Tibial nerve (tissue), 4 donors: ENCODE measurements at places on chromosomes 11 and 22.

DNA sequence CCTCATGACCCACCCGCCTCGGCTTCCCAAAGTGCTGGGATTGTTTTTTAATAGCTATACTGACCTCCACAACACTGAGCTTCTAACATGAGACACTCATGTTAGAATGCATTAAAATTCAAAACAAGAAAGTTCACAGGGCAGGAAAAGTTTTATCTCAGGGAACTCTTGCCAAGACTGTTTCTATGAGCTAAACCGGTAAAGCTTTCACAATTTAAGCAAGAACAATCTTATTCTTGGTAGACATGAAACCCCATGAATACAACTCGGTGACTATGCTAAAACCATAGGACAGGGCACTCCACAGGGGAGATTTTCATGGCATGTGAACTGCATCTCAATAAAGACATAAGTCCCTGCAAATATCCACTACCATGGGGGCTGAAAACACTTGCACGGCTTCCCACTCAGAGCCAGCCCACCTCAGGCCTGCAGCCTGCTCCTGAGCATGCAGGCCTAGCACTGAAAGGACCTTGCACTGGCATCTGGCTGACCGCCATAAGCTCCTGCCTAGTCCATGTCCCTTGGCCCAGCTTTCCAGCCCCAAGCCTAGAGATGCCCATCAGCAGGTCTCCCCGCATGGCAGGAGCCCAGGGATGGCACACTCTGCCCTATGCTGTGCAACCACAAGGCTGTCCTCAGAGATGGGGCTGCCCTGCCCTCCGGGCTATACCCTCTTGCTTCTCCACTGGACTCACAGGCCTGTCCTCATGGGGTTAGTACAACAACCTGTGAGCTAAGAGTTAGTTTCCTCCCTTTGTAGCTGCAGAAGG lies 58.4 kb downstream of the DGCR2 start:
- no peak for DNase-seq
- no peaks in the 10 kb centered on the region for H3K27me3 ChIP-seq
- no peaks in the 10 kb centered on the region for H3K36me3 ChIP-seq
- no peak overlapping the region for H3K4me3 ChIP-seq

DNA sequence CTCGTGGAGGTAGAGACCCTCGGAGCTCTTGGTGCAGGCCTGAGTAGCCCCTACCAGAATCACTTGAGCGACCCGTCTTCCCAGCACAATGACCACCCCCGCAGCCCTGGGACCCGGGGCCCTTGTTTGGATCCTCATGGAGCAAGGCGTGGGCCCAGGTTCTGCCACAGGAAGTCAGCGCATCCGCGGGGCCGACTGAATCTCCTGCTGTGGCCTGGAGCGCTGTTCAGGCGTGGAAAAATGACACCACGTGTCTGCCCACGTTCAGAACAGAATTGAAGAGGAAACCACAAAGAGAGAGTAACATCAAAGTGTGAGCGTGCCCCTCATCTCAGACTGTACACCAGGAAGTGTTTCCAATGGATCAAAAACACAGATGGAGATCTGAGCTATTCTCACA lies 1479.2 kb downstream of the TBC1D22A start:
- H3K36me3 ChIP-seq: no peaks in the 10 kb centered on the region
- H3K27ac ChIP-seq: no peak overlapping the region
- H3K27me3 ChIP-seq: no peaks in the 10 kb centered on the region
- no peaks in the 10 kb centered on the region for H3K4me1 ChIP-seq

DNA sequence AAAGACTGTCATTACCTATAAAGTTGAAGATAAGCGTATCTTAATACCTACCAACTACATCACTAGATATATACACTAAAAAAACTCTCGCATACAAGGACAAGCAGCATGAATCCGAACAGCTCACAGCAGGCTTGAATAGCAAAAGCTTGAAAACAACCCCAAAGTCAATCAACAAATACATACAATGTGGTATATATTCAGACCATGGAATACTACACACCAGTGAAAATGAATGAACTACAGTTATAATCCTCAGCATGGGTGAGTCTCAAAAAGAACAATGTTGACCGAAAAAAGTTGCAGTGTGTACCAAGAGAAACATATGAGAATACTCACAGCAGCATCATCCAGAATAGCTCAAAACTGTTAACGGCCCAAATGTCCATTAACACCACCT lies 25.2 kb downstream of the USP28 start:
- no peak for DNase-seq
- H3K4me1 ChIP-seq: no peaks in the 10 kb centered on the region
- H3K4me3 ChIP-seq: no peak overlapping the region

GRCh38 chr22:37214731-37215030 lies 2.4 kb upstream of the SSTR3 start:
- H3K36me3 ChIP-seq: no peaks in the 10 kb centered on the region
- no peak overlapping the region for H3K27ac ChIP-seq
- no peaks in the 10 kb centered on the region for H3K27me3 ChIP-seq
- H3K4me1 ChIP-seq: peaks cover under 1% of the 10 kb centered on the region
- H3K4me3 ChIP-seq: no peak overlapping the region

DNA sequence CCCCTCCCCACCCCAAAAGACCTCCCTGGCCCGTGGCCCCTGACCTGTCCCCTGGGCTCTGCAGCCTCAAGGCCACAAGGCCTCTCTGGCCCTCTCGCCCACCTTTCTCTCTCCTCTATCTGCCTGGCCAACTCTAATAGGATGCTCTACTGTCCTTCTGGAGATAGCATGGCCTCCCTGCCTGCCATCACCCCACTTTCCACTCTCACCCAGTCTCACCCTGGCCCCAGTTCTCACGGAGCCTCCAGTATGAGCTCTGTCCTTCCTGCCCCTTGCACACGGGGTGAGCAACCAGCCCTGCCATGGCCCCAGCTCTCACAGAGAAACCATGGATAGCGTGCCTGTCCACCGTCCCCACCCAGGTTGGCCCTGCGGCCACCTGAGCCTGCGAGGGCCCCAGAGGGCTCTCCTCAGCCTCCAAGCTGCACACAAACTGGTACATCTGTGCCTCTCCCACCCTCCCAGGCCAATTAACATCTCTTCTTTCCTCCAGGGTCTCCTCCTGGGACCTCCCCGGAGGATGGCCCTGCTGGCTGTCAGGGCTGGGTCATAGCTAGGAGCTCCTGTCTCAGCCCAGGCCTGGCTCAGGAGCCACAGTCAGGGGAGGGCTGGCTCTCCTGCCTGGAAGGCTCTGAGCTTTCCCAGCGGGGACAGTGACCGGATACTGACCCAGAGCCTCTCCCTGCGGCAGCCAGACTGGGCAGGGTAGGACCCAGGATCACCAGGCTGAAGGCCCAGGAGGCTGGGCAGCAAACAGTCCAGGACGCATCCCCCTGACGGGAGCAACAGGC lies 22.3 kb downstream of the RTN4R start:
- no peaks in the 10 kb centered on the region for H3K27me3 ChIP-seq
- no peak overlapping the region for H3K4me3 ChIP-seq
- no peak for DNase-seq
- H3K4me1 ChIP-seq: no peaks in the 10 kb centered on the region
- no peaks in the 10 kb centered on the region for H3K36me3 ChIP-seq
- H3K27ac ChIP-seq: no peak overlapping the region

GRCh38 chr22:30609260-30610185 lies 2.5 kb downstream of the TCN2 start:
- H3K27me3 ChIP-seq: no peaks in the 10 kb centered on the region
- peaks cover 37% of the 10 kb centered on the region for H3K36me3 ChIP-seq
- peak overlapping the region; percentile 58 for H3K27ac ChIP-seq
- DNase-seq: peak; percentile 61
- H3K4me3 ChIP-seq: no peak overlapping the region

- no peaks in the 10 kb centered on the region for H3K4me1 ChIP-seq
- DNase-seq: no peak
- H3K27ac ChIP-seq: no peak overlapping the region
- H3K27me3 ChIP-seq: peaks cover 7% of the 10 kb centered on the region
- no peaks in the 10 kb centered on the region for H3K36me3 ChIP-seq
These were observed 39.8 kb downstream of the RTN4R start for GRCh38 chr22:20228055-20228938.

GRCh38 chr22:46250783-46251125 lies 661 bp upstream of the CDPF1 start:
- peak overlapping the region; percentile 66 for H3K27ac ChIP-seq
- peaks cover 21% of the 10 kb centered on the region for H3K4me1 ChIP-seq
- H3K36me3 ChIP-seq: no peaks in the 10 kb centered on the region
- peak overlapping the region; percentile 92 for H3K4me3 ChIP-seq
- DNase-seq: no peak

- H3K4me1 ChIP-seq: no peaks in the 10 kb centered on the region
- H3K27me3 ChIP-seq: no peaks in the 10 kb centered on the region
- H3K27ac ChIP-seq: no peak overlapping the region
- no peaks in the 10 kb centered on the region for H3K36me3 ChIP-seq
These were observed 65.7 kb downstream of the NECTIN1 start for GRCh38 chr11:119663279-119663678.

DNA sequence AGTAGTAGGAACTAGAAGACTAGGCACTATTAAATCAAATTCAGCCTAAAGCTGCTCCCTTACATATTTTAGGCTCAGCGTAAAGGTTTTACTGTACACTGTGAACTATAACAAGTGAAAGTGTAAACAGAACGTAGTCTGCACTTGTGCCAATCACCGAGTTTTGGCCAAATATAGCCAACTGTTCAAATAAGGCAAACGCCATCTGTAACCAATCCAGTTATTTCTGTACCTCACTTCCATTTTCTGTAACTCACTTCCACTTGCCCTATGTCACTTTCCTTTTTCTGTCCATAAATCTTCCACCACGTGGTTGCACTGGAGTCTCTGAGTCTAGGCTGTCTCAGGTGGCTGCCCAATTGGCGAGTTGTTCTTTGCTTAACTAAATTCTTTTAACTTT lies 2132.2 kb downstream of the LRRC4C start:
- H3K4me1 ChIP-seq: no peaks in the 10 kb centered on the region
- H3K27me3 ChIP-seq: no peaks in the 10 kb centered on the region
- H3K4me3 ChIP-seq: no peak overlapping the region
- DNase-seq: no peak
- H3K27ac ChIP-seq: no peak overlapping the region

DNA sequence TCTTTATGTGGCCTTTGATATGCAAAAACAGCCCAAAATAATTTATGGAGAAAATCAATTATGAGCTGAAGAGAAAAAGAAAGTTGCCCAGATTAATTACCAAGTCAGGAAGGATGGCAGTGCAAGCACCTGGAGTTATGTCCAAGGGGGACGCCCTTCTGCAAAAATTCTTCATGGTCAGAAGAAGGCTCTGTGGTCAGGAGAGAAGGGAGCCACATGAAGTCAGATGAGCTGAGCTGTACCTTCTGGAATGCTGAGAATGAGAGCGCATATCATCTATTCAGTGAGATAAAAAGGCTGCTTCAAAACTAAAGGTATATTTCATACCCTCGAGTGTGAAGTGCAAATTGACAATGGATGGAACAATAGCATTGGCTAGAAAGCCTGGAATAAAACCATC lies 607.4 kb downstream of the NTM start:
- no peak overlapping the region for H3K27ac ChIP-seq
- no peaks in the 10 kb centered on the region for H3K27me3 ChIP-seq
- no peak for DNase-seq
- H3K4me3 ChIP-seq: no peak overlapping the region
- no peaks in the 10 kb centered on the region for H3K36me3 ChIP-seq

DNA sequence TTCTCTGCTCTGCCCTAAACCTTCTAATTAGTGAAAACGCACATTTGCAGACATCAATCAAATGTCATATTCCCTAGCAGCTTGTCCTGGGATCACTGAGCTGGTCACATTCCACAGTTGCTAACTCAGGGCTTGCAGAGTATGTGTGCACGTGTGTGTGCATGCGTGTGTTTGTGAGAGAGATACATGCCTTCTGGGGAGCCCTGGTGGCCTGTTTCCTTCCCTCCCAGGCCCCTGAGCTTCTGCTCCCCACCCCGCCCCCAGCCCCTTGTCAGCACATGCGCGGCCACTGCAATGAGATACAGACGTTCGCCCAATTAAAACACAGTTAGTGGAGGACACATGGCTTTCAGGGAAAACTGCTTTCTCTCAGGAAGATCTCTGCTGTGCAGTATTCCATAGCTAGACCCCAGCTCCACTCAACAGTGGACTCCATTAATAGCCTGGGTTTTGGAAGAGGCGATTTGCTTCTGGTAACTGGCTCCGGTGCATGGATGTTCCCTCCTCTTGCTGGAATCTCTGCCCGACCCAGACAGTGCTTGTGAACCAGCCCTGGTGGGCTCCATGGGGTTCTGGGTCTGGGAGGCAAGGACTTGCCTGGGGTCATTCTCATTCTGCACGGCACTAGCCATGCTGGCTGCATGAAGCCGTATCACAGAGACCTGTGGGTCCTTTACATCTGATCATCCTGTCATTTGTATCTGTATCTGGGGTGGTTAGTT lies 17.7 kb downstream of the LRP5 start:
- peaks cover 4% of the 10 kb centered on the region for H3K4me1 ChIP-seq
- no peaks in the 10 kb centered on the region for H3K27me3 ChIP-seq
- H3K27ac ChIP-seq: peak overlapping the region; percentile 40

DNA sequence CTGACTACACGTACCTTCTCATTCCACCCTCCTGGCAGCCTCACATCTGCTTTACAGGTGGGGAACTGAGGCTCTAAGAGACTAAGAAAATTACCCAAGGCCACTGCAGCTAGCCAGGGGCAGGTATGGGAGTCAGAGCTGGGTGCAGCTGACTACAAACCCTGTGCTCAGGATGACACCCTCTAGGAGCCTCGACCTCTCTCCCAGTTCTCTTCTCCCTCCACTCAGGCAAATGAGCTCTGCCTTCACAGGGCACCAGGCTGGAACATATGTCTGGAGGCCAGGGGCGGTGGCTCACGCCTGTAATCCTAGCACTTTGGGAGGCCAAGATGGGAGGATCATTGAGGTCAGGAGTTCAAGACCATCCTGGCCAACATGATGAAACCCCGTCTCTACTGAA lies 4.0 kb downstream of the SYT12 start:
- H3K4me1 ChIP-seq: peaks cover 13% of the 10 kb centered on the region
- DNase-seq: no peak
- H3K27me3 ChIP-seq: no peaks in the 10 kb centered on the region
- no peak overlapping the region for H3K4me3 ChIP-seq
- H3K36me3 ChIP-seq: no peaks in the 10 kb centered on the region
- no peak overlapping the region for H3K27ac ChIP-seq

DNA sequence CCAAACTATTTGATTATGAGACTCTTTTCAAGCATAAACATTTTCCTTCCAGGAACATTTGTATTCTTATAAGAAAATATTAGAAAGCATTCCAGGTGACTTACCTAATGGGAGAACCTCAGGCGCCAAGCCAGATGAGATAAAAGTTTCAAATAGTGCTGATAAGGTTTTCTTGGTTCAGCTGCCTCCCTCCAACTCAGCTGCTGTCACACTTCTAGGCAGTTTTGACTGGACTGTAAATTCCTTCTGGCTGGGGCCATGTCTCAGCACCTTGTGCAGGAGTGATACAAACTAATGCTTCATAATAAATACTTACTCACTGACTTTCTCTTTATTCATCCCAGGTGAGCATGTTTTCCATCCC lies 131.1 kb downstream of the MED15 start:
- no peak overlapping the region for H3K27ac ChIP-seq
- H3K36me3 ChIP-seq: no peaks in the 10 kb centered on the region
- H3K4me3 ChIP-seq: no peak overlapping the region
- no peaks in the 10 kb centered on the region for H3K4me1 ChIP-seq
- H3K27me3 ChIP-seq: no peaks in the 10 kb centered on the region
